ENCODE measurements at places on chromosomes 12 and 14.

- peak; percentile 85 for DNase-seq
These were observed 208.2 kb upstream of the FOXN3 start for GRCh38 chr14:89625244-89625713.

- peak; percentile 40 for DNase-seq
These were observed 741 bp upstream of the CRIP2 start for GRCh38 chr14:105473677-105474482.

GRCh38 chr14:49999146-49999761, 106.4 kb downstream of the ARF6 start:
- DNase-seq: no peak

GRCh38 chr14:75279763-75280290, 1.2 kb downstream of the FOS start:
- DNase-seq: no peak

- no peak for DNase-seq
These were observed 42.6 kb downstream of the SH2B3 start for GRCh38 chr12:111448266-111448830.

DNA sequence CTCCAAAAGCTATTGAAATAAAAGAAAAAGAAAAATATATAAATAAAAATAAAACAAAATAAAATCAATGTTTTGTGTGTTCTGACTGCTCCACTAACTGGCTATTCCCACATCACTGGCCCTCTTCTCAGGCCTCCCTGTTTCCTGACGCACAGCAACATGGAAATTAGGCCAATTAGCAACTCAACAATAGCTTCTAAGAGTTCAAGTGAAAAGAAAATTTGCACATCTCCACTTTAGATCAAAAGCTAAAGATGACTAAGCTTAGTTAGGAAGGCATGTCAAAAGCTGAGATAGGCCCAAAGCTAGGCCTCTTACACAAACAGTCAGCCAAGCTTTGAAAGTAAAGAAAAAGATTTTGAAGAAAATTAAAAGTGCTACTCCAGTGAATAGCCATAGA, 200.8 kb downstream of the DUSP6 start:
- no peak for DNase-seq

- no peak for DNase-seq
These were observed 91.9 kb downstream of the PCNX1 start for GRCh38 chr14:70999117-70999516.

- DNase-seq: no peak
These were observed 6.2 kb upstream of the RPS6KL1 start for GRCh38 chr14:74929242-74929641.

- DNase-seq: no peak
These were observed 732.6 kb upstream of the FLRT2 start for GRCh38 chr14:84797326-84797725.

GRCh38 chr14:59278111-59278510, 89.6 kb downstream of the DAAM1 start:
- no peak for DNase-seq

DNA sequence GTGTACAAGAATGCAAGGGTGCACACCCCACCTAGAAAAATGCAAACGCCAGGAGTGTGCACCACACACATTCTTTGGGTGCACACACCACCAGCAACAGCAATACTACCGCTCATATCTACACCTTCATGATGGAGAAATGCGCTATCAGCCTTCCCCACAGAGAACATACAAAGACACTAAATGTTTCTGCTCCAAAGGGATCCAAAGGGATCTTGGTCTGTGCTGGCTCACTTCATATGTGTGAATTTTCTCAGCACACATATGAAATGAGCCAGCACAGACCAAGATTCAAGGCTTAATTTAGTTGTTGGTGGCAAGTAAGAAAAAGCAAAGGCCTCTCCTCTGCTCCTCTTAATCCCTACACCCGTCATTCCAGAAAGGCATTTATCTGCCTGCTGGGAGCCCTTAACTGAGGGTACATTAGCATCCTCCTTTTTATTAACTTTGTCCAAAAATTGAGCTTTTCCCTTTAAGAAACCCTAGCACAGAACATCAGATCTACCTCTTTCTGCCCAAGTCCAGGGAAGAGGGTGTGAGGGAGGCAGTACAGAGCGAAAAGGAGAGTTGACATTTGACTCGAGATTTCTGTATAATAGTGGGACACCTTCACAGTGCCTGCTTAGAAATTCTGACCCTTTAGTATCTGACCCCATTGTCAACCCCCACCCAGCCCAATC, 8.3 kb downstream of the BMP4 start:
- DNase-seq: no peak

- no peak for DNase-seq
These were observed 32.4 kb upstream of the BMAL2 start for GRCh38 chr12:27300226-27300625.

GRCh38 chr12:85923767-85924331, 49.8 kb downstream of the NTS start:
- no peak for DNase-seq

GRCh38 chr12:30769802-30770201, 15.1 kb upstream of the CAPRIN2 start:
- DNase-seq: no peak

DNA sequence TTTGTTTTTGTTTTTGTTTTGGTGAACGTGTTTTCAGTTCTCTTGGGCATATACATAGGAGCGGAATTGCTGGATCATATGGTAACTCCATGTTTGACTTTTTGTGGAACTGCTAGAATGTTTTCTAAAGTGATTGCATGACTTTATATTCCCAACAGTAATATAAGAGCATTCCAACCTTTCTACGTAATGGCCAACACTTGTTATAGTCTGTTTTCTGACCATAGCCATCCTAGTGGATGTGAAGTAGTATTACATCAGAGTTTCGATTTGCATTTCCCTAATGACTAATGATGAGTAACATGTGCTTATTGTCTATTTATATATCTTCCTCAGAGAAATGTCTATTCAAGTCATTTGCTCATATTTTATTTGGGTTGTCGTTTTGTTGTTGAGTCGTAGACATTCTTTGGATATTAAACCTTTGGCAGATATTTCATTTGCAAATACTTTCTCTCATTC, 268.7 kb downstream of the AEBP2 start:
- DNase-seq: no peak

GRCh38 chr14:24367514-24368211, at the start of gene NFATC4:
TSS of gene NFATC4 (plus strand) at chr14:24368184. CDS start at chr14:24368341, 157 bp downstream.
- peak; percentile 94 for DNase-seq

- DNase-seq: no peak
These were observed 89.4 kb downstream of the GALNT8 start for GRCh38 chr12:4809449-4810218.

- no peak for DNase-seq
These were observed 6.7 kb upstream of the MON2 start for GRCh38 chr12:62459976-62460375.

GRCh38 chr12:53737093-53737808, 10.0 kb upstream of the CALCOCO1 start:
- DNase-seq: no peak

GRCh38 chr12:67989184-67989920, at the start of gene IFNG-AS1:
TSS of gene IFNG-AS1 (plus strand) at chr12:67989447.
- no peak for DNase-seq

GRCh38 chr12:28027328-28027727, 54.8 kb upstream of the PTHLH start:
- DNase-seq: peak; percentile 86

GRCh38 chr12:64793610-64794009, 30.8 kb upstream of the TBC1D30 start:
- no peak for DNase-seq

- DNase-seq: no peak
These were observed 10.7 kb downstream of the SELPLG start for GRCh38 chr12:108622921-108623514.

DNA sequence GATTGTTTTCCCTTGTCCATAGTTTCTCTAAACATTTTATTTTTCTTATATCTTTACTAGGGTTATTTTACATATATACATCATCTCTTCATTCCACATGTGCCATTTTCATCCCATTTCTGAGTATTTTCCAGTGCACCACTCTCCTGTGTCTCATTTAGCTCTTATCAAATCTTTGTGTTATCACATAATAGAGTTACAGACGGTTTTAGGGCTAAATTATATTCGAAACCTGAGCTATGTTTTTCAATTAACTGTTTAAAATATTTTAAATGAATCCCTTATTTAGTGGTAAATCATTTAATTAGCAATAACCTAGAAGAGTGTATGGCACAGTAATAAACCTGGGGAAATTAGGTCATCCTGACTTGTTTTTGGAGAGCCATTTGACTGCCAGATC, 160.4 kb upstream of the DCN start:
- DNase-seq: no peak

DNA sequence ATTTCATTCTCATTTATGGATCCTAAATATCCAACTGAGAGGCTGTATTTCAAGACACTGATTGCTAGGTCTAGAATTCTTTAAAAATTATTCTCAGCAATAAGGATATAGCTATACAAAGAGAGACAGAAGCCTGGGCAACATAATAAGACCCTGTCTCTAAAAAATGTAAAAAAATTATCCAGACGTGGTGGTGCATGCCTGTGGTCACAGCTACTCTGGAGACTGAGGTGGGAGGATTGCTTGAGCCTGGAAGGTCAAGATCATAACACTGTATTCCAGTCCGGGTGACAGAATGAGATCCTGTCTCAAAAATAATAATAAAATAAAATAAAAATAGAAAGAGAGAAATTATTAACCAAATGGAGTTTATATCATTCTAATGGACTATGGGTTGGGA, 20.6 kb upstream of the ARID2 start:
- DNase-seq: no peak

DNA sequence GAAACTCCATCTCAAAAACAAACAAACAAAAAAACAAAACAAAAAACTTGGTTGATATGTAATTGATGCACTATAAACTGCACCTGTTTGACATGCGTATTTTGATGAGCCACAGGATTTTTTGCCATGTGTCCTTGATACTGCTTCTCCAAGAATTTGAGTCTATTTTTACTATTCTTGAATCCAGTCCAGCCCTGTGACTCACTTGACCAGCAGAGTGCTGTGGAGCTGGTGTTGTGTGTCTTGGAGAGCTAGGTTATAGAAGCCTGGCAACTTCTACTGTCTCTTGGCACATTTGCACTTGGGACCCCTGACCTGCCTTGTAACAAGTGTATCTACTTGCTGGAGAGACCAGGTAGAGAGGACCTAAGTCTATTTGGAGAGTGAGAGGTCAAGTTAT, 52.0 kb downstream of the KLRG1 start:
- DNase-seq: no peak

DNA sequence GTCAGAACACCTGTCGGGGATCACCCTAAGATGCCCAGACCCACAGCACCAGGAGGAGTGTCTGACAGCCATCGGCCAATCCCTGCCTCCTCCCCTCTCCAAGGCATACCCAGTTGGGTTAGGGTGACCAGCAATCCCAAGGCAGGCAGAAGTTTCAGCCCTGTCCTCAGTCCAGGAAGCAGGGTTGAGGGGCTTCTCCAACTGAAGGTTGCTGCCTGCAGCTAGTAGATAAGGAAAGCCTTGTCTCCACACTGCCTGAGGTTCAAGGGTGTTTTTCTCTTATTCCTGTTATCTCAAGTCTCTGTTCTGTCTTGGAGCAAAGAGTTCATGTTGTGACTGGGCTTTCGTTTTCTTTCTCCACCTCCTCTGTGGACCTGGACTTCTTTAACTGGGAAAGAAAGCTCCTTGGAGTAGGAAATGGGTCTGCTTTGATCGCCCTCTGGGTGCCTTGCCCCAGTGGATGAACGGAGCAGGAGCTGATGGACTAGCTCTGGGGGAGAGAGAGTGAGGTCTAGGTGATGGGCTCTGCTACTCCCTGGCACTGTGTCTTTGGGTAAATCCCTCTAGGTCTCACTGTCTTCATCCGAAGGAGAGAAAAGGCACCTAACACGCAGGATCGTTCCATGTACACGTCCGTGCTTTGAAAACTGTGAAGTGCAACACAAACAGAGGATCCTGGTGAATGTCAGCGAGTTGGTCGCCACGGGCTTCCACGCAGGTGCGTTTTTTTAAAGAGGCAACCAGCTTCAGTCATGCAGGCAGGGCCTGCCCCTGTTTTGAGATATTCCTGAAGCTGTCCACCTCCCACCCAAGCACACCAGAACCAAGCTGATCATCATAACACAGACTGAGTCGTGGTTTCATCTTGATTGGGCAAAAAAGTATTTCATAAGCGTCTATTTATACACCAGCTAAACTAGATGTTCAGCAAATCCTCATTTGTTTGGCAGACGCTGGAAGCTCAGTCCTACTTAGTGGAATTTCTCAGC, 52.5 kb upstream of the FOXN3 start:
- DNase-seq: no peak

DNA sequence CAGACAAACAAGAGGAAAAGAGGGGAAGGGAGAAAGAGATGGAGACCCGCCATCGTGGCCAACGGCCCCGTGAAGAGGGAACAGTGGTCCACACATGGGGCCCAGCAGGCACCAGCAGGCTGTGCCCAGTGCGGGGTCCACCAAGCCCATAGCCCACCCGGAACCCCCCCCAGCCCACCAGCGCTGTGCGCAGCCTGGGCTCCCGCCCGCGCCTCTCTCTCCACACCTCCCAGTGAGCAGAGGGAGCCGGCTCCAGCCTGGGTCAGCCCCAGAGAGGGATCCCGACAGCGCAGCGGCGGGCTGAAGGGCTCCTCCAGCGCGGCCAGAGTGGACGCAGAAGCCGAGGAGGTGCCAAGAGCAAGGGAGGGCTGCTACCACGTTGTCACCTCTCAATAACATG, 105.0 kb upstream of the TMTC1 start:
- DNase-seq: no peak

- no peak for DNase-seq
These were observed 27.2 kb downstream of the SPX start for GRCh38 chr12:21553329-21553675.

DNA sequence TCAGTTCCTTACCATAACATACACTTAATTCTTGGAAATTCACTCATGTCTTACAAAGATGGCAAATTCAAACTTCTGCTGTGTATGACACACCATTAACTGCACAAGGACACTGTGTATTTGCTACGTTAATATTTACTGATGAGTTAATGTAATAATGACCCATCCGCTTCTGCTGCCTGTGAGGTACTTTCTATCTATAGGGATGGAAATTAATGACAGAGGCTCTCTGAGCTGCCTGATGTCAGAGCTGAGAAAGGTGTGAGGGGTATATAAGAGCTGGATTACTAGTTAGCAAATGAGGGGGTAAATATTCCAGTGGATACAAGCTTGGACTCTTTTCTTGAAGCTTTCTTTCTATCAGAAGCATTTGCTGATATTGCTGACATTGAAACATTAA, at the start of gene IAPP:
Gene IAPP, plus strand, starts transcription at position 301 of the 400 bp plus-strand sequence. CDS start 450 bp downstream, outside the sequence.
- no peak for DNase-seq

Data from NCI-H524 treated with DMSO at 0.1 percent for 48 hours (cell line).